ENCODE measurements at places on chromosomes 11 and 22.

DNA sequence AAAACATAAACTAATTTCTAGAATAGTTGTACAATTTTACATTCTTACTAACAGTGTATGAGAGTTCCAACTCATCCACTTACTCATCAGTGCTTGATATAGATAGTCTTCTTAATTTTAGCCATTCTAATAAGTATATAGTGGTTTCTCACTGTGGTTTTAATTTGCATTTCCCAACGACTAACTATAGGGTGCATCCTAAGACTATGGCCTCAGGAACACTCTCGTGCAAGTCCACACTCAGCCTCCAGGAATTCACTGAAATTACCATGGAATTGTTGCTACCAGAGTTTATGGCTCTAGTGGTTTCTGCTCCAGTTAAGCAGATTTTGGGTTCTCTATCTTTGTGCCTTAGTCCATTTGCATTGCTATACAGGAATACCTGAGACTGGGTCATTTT, 60.1 kb upstream of the GUCY1A2 start:
- H3K4me1 ChIP-seq, result no peaks in the 10 kb centered on the region
- H3K27me3 ChIP-seq, result 0 out of 2 replicates have a peak, but pooled peaks cover 5% of the 10 kb centered on the region
- H3K36me3 ChIP-seq, result no peaks in the 10 kb centered on the region
- DNase-seq, result peak; percentile 7

DNA sequence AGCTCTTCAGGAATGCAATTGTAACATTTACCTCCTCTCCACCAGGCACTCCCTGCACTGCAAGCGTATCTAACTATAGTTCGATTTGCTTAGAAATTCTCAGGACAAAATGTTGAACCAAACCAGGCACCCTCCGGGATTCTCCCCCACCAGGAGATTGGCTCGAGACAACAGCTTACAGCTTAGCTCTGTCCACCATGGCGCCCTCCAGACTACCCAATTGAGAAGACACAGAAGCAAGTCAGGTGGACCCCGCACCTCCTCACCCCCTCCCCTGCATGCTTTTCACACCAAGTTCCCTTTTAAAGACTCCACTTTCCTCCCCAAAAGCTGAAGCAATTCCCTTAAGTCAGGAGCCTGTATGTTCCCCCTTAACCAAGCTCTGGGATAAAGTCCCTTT, 34.7 kb upstream of the RFPL3 start:
- H3K27me3 ChIP-seq, result no peaks in the 10 kb centered on the region
- no peak overlapping the region for H3K27ac ChIP-seq
- H3K36me3 ChIP-seq, result no peaks in the 10 kb centered on the region
- H3K4me3 ChIP-seq, result no peak overlapping the region
- no peak for DNase-seq

- H3K27ac ChIP-seq, result peak overlapping the region; percentile 97
- H3K27me3 ChIP-seq, result no peaks in the 10 kb centered on the region
- H3K4me1 ChIP-seq, result peaks cover 52% of the 10 kb centered on the region
- peak overlapping the region; percentile 61 for H3K4me3 ChIP-seq
- peak; percentile 95 for DNase-seq
- no peaks in the 10 kb centered on the region for H3K36me3 ChIP-seq
Observed at GRCh38 chr11:8719211-8719649, 36.6 kb downstream of the RPL27A start.

GRCh38 chr11:93100211-93100610, 97.6 kb downstream of the SLC36A4 start:
- peaks cover 21% of the 10 kb centered on the region for H3K4me1 ChIP-seq
- H3K27me3 ChIP-seq, result no peaks in the 10 kb centered on the region
- DNase-seq, result peak; percentile 80
- peak overlapping the region; percentile 75 for H3K27ac ChIP-seq
- H3K36me3 ChIP-seq, result no peaks in the 10 kb centered on the region
- H3K4me3 ChIP-seq, result no peak overlapping the region

DNA sequence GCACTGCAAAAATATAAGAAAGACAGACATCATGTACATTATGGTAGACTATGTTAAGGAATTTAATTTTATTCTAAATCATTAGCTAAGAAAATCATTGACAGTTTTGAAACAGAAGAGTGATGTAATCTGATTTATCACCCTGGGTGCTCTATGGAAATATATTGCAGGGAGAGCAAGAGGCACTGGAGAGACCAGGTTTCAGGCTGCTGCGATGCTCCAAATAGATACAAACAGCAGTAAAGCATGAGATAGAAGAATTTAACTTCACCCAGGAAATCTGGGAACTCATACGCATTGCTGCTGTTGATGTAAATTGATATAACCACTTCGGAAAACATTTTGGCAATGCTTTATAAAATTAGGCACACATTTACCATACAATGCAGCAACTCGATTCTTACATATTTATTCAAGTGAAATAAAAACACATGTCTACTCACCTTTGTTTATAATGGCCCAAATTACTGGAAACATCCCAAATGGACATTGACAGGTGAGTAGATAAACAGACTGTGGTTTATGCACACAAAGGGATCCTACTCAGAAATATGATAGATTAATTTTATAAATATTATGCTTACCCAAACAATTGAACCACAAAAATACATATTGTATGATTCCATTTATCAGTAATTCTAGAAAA, 535.1 kb upstream of the CHORDC1 start:
- H3K4me1 ChIP-seq, result no peaks in the 10 kb centered on the region
- DNase-seq, result no peak
- H3K36me3 ChIP-seq, result no peaks in the 10 kb centered on the region
- H3K27ac ChIP-seq, result no peak overlapping the region

DNA sequence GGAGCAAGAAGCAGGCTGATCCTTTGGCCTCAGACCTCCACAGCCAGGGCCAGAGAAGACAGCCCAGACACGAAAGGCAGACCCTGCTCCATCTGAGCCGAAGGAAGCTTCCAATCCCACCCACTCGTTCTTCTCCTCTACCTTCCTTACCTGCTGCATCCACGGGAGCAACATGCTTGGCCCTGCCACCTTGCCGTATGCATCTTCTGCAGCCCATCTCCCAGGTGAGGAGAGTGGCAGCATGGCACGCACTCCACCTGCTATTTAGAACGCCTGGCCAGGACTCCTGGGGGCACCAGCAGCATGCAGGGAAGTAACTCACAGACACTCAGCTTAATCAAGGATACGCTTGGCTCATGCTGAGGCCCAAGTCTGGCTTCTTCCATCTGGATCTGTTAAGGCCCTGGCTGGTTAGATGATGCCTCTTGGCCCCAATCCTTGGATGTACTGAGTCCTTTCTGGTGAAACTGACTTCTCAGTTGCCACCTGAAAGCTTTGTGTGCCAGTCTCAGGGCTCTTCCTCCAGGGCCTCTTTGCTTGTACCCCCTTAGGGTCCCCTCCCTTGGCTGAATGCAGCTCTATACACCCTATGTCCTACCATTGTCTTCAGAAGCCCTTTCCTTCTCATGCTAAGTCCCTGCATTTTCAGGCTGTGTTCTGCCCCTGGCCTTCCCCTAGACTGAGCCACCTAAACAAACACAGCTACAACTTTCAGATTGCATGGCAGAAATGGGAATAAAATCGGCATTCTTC, 604.9 kb downstream of the BUD13 start:
- H3K36me3 ChIP-seq, result no peaks in the 10 kb centered on the region
- H3K4me3 ChIP-seq, result no peak overlapping the region
- no peak for DNase-seq
- no peaks in the 10 kb centered on the region for H3K4me1 ChIP-seq

DNA sequence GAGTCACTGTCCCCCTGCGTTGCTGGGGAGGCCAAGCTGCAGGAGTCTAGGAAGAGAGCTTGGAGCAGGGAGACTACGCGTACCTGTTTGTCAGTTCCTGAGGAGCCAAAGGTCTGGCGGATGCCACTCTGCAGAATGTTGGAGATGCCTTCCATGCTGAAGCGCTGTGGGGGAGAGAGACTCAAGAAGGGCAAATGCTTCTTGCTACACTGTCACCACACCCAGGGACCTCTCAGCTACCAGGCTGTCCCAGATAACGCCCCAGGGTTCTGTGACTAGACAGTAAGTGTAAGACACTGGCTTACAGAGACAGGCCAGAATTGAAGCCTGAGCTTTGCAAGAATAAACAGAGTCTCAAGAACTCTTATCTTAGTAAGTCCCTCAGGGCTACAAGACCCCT, 42.0 kb downstream of the FEZ1 start:
- H3K4me3 ChIP-seq, result no peak overlapping the region
- DNase-seq, result no peak
- H3K27me3 ChIP-seq, result no peaks in the 10 kb centered on the region
- H3K27ac ChIP-seq, result no peak overlapping the region
- H3K36me3 ChIP-seq, result no peaks in the 10 kb centered on the region

DNA sequence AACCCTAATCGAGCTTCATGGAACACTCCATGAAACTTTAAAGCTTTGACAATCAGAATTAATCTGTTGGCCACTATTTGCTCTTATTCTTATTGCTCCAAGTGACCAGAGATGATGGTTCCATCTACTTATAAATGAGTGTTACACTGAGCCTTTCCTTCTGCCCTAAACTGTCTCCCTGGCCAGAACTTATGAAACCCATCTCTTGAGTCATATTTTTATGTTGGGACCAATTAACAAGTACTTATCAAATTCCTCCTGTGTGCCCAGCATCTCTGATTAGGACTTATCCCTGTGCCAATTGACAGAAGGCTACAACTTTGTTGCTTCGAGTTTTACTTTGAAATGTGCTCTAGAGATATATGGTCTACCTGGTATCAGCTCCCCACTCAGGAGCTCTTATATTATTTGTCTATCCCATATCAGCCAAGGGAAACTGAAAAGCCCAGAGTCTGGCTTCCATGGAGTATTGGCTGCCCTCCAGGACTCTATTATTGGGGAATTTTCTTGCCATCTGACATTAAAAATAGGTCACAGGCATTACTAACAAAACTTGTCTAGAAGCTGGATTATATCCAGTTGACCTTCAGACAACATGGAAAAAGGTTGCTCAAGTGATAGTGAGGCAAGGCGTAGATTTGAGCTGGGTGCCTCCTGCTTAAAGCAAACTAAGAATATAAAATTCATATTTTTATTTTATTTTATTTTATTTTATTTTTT, 8.8 kb downstream of the KREMEN1 start:
- no peak overlapping the region for H3K27ac ChIP-seq
- no peaks in the 10 kb centered on the region for H3K27me3 ChIP-seq
- DNase-seq, result no peak
- 0 out of 2 replicates have a peak, but pooled peaks cover 9% of the 10 kb centered on the region for H3K4me1 ChIP-seq
- no peak overlapping the region for H3K4me3 ChIP-seq

- no peak overlapping the region for H3K4me3 ChIP-seq
- DNase-seq, result no peak
- peaks cover 25% of the 10 kb centered on the region for H3K27me3 ChIP-seq
- no peaks in the 10 kb centered on the region for H3K36me3 ChIP-seq
- no peak overlapping the region for H3K27ac ChIP-seq
Observed at GRCh38 chr22:37146051-37146385, 3.7 kb downstream of the IL2RB start.

- H3K4me1 ChIP-seq, result peaks cover 4% of the 10 kb centered on the region
- H3K27me3 ChIP-seq, result peaks cover 5% of the 10 kb centered on the region
- H3K36me3 ChIP-seq, result no peaks in the 10 kb centered on the region
- H3K27ac ChIP-seq, result no peak overlapping the region
- DNase-seq, result peak; percentile 97
- peak overlapping the region; percentile 38 for H3K4me3 ChIP-seq
Observed at GRCh38 chr11:75142714-75143419, 8.0 kb upstream of the SLCO2B1 start.

DNA sequence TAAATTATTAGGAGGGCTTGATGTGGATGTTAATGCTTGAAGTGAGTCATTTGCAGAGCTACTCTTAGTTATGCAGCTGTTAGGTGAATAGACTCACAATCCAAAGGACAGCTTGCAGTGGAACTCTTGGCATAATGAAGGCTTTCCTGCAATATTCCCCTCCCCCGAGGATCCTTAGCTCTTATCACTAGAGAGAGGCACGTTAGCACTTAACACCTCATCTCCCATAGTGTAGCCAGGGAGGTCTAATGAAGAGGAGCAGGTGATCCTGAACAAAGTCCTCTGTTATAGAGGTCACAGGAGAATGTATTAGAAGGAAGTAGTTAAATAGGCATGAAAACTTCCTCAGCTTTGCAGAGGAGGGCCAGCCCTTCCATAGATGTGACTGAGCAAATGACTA, 919.2 kb upstream of the FAT3 start:
- no peaks in the 10 kb centered on the region for H3K4me1 ChIP-seq
- H3K4me3 ChIP-seq, result no peak overlapping the region
- H3K36me3 ChIP-seq, result no peaks in the 10 kb centered on the region
- no peak overlapping the region for H3K27ac ChIP-seq
- H3K27me3 ChIP-seq, result no peaks in the 10 kb centered on the region

DNA sequence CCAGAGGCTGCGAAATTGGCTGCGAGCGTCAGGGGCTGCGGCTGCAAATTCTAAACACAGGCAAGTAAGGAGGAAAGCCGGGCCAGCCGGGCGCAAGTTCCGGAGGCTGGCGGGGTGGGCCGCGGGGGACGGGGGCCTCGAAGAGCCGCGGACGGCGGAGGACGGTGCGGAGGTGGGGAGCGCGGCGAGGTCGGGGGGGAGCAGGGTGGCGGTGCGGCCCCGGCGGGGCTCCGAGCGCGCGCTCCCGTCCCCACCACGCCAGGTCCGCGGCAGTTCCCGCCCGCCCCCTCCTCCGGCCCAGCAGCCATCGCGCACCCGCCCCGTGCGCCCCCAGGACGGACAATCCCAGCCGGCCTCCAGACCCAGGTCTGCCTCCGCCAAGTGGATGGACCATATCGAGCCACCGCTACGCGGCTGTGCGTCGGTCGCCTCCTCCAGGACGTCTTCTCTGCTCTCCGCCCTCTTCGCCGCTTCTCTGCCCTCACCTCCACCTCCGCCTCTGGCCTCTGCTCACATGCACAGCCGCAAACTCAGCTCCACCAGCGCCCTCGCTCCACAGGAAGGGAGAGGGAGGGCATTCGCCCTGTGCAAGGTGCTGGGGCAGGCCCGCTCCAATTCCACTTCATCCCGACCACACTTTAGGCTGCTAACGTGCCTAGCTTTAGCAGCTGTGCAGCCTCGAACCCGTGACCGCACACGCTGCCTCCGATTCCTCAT, 7.2 kb downstream of the ELFN2 start:
- peak; percentile 41 for DNase-seq
- peak overlapping the region; percentile 65 for H3K4me3 ChIP-seq
- H3K27me3 ChIP-seq, result peaks cover 6% of the 10 kb centered on the region
- H3K36me3 ChIP-seq, result no peaks in the 10 kb centered on the region
- H3K27ac ChIP-seq, result no peak overlapping the region

GRCh38 chr11:117303101-117303500, 12.0 kb downstream of the BACE1-AS start:
- no peak for DNase-seq
- H3K27ac ChIP-seq, result no peak overlapping the region
- peaks cover 12% of the 10 kb centered on the region for H3K4me1 ChIP-seq
- H3K36me3 ChIP-seq, result no peaks in the 10 kb centered on the region

DNA sequence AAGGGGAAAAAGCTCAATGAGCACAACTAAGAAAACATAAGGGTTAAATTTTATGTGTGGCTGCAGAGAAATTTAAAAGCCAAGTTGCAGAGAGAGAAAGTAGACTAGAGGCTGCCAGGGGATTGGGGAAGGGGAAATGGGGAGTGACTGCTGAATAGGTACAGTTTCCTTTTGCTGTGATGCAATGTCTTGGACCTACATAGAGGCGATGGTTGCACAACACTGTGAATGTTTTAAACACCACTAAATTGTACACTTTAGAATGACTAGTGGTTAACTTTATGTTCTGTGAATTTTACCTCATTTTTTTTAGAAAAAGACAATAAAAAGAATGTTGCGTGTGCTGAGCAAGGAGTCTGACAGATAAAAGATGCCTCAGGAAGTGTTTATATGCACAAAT, 36.5 kb downstream of the TENM4 start:
- H3K4me1 ChIP-seq, result no peaks in the 10 kb centered on the region
- peak; percentile 28 for DNase-seq
- no peak overlapping the region for H3K4me3 ChIP-seq
- 0 out of 2 replicates have a peak, but pooled peaks cover 2% of the 10 kb centered on the region for H3K27me3 ChIP-seq
- no peaks in the 10 kb centered on the region for H3K36me3 ChIP-seq
- no peak overlapping the region for H3K27ac ChIP-seq

All from GM23248 (cell line).